ENCODE measurements at places on chromosomes 13 and 19. TPM values are rescaled to one million over a fixed set of nuclear protein-coding genes. Genes with fewer than 3 reads are reported as not detected.

Gene GRWD1
- total RNA-seq: 26.1 TPM

Gene PALM
- total RNA-seq: 0.28 TPM

Gene NCLN
- 65.6 TPM for total RNA-seq

Gene PALM3
- total RNA-seq: 0.30 TPM

Gene ETFB
- total RNA-seq: 58.8 TPM

Data from smooth muscle cell of the umbilical artery (primary cell).